CD4-positive, alpha-beta T cell (primary cell): ENCODE measurements at places on chromosomes 2 and 18. TPM values are rescaled to one million over a fixed set of nuclear protein-coding genes. Genes with fewer than 3 reads are reported as not detected.

CYP27C1 gene
- not detected for total RNA-seq

UPP2 gene
- total RNA-seq: not detected

FTCDNL1 gene
- 0.78 TPM for total RNA-seq

CD8B2 gene
- total RNA-seq: 0.14 TPM

TNFAIP6 gene
- not detected for total RNA-seq

DOK6 gene
- total RNA-seq: not detected

TMEM169 gene
- 0.53 TPM for total RNA-seq

- no peak for DNase-seq
These were observed 467.1 kb downstream of the MBD2 start for GRCh38 chr18:53757328-53757727.

DNA sequence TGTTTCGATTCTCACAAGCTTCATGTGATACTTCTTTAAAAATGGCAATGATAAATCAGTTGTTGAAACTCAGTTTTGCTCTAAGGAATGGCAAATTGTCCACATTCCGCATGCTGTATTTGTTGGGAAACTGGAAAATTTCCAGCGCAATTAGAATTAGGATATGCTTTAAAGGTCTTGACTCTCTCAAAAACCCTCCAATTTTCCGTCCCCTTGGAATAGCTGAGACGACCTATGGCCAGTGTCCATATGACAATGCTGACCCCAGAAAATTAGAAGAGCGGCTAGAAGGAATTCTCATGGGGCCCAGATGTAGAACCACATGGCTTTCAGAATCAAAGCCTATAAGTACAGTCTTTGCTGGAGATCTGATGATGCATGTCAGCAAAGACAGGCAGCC, 170.8 kb downstream of the TMEM18 start:
- DNase-seq: no peak

GRCh38 chr2:28405537-28405936, 12.9 kb downstream of the FOSL2 start:
- no peak for DNase-seq

GRCh38 chr2:187233811-187234210, 214.2 kb downstream of the CALCRL start:
- no peak for DNase-seq

DNA sequence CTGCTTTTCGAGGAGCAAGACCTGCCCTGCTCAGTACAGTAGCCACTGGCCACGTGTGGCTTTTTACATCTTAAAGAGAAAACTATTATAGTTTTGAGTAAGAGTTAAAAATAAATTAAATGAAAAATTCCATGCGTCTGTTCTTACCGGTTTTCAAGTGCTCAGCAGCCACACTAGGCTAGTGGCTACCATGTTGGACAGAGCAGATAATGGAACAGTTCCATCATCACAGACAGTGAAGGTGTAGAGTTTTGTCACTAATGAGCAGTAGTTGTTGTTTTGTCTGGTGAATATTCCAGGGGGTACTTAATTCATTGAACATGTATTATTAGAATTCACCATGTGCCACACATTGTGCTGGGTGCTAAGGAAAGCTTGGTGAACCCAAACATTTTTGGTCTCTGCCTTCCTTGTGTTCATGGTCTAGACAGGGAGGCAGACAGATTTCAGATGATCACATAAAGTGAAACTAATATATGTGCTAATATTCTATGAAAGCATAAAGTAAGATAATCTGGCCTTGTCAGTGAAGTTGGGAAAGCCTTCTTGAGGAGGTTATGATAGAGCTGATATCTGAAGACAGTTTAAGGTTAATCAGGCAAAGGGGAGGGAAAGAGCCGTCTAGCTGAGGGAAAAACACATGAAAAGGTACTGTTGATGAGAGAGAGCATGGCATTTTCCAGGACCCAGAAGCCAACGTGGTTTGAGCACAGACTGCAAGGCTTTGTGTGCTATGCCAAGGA, 1.4 kb downstream of the ALMS1 start:
- no peak for DNase-seq

- DNase-seq: no peak
These were observed 38.2 kb downstream of the CENPO start for GRCh38 chr2:24831221-24832072.

DNA sequence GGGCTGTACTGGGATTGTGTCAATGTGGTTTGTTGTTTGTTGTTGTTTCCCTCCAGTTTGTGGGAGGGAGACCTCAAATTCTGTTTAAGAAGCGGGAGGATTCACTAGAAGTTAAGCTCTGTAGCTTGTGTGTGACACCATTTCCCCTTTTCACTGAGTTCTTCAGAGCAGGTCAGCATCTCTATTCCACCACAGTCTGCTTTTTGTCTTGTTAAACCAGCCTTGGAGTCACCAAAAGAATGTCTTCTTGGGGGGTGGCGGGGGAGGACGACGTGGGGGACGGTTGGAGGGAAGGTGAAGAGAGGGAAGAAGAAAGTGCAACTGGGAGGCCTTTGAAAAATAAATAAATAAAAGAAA, 2.3 kb upstream of the BCL11A start:
- DNase-seq: no peak

DNA sequence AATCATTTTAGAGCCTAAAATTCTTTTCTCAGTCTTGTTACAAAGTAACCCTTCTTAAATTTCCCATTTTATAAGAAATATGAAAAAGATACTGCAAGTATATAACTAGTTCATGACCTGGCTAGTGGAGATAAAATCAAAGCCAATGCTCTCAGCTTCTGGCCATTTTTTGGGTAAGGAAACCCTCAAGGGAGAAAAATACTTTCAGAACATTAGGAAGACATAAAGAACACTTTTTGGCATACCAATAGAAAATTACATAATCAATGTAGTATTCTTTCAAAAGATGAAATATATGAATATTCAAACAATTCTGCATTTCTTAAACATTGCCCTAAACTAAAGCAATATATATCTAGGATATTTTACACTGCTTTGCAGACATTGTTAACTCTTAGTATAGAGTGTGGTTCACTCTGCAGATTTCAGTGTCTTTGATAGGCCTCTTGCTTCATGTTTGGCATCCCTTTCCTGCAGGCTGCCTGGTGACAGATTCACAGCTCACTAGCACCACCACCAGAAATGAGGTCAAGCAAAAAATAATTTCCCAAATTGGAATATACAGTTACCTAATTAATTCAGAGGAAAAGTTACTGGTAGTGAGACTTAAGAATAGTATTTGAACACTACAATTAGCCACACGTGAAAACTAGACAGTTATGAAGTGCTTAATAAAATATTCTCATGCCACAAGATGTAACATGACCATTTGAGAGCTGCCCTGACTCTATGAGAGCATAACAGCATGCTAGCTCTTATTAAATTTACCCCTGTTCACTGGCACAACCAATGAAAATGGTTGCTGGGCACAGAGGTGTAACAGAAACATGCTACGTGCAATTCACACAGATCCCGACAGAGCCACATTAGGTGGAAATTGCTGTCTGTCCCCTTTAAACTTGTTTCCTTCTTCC, 36.0 kb downstream of the PAIP2B start:
- no peak for DNase-seq

GRCh38 chr2:238841542-238842164, 6.2 kb upstream of the TWIST2 start:
- no peak for DNase-seq

DNA sequence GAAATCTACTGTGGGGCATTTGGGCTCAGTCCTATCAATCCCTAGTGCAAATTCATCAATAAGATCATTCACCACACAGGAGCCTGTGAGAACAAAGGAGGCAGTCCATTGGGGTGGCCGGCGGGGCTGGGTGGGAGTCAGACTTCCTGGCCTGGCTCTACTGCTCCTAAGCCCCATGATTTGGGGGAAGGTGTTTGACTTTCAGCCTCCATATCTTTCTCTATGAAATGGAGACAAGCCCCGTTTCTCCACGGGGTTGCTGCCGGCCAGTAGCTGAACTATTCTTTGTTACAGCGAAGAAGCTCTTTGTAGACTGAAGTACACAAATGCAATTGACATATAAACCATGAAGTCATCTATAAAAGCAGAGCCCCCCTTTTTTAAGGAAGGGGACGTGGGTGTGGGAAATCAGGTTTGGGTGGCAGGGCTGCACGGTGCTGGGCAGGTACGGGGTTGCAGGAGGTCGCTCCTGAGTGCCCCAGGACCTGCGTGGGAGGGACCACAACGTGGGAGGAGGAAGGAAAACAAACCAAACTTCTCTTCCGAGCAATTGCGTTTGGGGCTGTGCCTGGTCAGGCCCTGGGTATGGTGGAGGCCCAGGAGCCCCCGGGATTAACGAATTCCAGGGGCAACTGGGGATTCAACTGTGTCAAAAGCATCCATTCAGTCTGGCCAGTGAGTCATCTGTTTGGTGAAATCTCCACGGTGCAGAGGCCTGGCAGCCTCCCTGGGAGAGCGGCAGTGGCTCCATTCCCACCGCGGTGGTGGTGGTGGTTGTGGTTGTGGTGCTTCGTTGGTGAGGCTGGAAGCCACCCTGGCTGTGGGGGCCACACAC, 18.2 kb downstream of the FBLN7 start:
- peak; percentile 62 for DNase-seq

GRCh38 chr2:64989982-64990614, 899 bp downstream of the SLC1A4 start:
- DNase-seq: no peak
